ENCODE measurements at places on chromosomes 3 and 15.

- DNase-seq, result no peak
These were observed 41.4 kb downstream of the SORD start for GRCh38 chr15:45064386-45064785.

DNA sequence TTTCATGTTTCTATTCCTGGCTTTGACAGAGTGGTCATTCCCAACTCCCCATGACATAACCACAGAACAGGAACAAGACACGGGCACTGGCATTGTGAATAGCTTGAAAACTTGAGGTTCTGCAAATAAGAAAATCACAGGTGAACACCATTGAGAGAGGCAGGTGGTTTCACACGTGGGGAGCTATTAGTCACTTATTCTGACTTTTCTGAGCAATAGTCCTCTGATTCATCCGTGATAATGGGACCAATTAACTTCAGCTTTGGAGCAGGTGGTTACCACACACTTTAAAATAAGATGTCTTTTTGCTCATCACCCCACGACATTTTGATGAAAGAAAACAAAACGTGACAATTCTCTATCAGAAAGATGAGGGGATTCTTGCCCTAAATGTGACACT lies 224.7 kb downstream of the KLF13 start:
- no peak for DNase-seq

- DNase-seq, result no peak
These were observed 79.5 kb upstream of the FGF7 start for GRCh38 chr15:49343546-49343945.

- DNase-seq, result no peak
These were observed 3.5 kb downstream of the MAPKAPK3 start for GRCh38 chr3:50620420-50620819.

DNA sequence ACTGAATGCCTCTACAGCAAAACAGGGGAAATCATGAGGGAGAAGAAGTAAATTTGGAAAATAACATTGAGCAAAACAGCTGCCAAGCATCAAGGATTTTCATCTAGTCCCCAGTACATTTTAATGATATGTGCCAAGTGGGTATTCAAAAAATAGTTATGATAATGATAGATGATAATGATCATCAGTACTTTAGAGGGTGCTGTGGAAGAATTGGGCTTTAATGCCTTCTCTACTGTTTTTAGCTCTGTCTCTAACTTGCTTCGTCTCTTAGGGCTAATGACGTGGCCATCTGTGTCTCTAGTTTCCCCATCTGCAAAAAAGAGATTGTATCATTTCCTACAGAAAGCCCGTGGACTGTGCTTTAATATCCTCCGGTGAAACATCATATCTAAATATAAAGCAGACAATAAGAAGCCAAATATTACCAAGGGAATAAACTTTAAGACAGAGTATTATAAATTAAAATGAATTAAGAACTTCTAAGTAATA lies 10.2 kb upstream of the FSIP1 start:
- DNase-seq, result no peak

DNA sequence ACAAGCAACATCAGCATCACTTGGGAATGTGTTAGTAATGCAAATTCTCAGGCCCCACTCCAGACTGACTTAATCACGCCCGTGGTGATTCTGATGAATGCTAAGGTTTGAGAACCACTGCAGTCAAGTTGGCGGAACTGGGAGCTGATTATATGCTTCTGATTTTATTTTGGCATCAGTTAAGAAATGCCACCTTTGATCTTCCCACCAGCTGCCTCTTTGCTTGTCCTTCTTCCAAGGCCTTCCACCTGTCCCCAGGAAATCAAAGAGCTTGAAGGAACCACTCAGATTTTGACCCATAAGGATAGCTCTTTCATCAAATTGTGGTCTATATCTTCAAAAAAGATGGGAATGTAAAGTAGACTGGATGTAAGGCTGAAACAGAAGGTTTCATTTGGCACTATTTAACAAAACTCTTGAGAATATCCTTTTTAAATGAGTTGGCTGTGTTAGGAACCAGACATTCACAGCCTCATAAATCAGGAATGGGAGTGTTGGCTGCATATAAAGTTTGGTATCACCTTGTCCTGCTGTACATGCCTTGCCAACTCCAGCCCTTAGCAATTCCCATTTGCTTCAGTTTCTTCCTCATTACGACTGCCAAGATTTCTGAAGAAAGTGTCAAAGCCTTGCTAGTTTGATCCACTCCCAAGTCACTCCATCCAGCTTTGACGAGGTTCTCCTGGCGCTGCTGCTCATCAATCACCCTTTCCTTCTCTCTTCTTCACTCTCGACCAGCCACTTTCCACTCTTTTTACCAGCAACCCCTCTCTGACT lies 125.8 kb upstream of the NPHP3 start:
- DNase-seq, result no peak

DNA sequence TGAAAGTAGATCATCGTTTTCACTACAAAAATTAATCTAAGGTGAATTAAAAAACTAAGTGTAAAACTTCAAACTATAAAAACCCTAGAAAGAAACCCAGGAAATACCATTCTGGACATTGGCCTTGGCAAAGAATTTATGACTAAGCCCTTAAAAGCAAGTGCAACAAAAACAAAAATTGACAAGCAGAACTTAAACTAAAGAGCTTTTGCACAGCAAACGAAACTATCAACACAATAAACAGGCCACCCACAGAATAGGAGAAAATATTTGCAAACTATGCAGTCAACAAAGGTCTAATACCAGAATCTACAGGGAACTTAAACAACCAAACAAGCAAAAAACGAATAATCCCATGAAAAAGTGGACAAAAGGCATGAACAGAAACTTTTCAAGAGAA lies 302.0 kb downstream of the CHST2 start:
- DNase-seq, result no peak

DNA sequence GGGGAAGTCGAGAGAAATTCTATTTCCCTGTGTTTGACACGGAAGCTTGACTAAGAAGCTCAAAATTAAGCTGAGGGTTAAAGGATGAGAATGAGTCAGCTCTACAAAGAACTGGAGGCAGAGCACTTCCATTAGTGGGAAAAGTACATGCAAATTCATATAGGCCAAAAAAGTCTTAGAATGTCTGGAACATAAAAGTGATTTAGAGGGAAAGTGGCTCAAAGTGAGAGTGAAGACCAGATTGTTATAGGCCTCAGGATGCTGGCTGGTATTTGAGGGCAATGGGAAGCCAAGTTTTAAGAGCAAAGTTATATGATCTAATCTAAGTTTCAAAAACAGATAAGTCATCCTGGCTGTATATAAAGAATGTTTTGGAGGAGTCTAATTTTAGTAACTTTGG lies 857.3 kb downstream of the NAALADL2 start:
- no peak for DNase-seq

GRCh38 chr3:15325228-15325627 lies 7.2 kb downstream of the SH3BP5 start:
- DNase-seq, result no peak

DNA sequence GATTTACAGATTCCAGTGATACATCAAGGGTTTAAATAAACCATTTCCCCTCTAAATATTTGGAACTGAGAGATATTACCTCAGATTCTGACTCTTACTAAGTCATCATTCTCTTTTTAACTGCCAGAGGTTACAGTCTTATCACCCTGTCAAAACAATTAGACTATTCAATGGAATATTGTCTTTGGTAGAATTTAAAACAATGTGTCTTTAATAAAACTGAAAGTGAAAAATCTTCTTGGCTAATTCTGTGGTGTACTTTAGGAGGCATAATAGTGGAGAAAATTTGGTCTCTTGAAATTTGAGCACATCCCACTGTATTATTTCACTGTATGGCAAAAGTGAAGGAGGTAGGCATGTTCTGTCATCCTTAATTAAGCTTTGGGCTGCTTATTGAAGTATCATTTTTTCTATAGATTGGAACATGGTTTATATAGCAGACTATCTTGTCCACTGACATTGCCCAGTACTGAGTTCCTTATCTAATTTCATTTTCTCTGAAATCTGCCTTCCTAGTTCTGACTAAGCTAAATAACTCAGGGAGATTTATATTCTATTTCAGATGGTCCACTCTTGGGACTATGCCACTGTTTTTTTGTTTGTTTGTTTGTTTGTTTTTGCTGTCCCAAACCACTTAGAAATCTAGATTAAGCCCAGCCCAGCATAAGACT lies 48.0 kb upstream of the UTS2B start:
- no peak for DNase-seq

GRCh38 chr15:69167218-69167846 lies 6.9 kb downstream of the GLCE start:
- DNase-seq, result no peak

All from coronary artery (tissue), 2 donors.